GM18507 (cell line): ENCODE measurements at places on chromosomes 1 and 21.

GRCh38 chr1:178024504-178024903 lies 54.6 kb upstream of the SEC16B start:
- no peak for DNase-seq

GRCh38 chr1:38376577-38376976 lies 330.0 kb upstream of the POU3F1 start:
- no peak for DNase-seq

DNA sequence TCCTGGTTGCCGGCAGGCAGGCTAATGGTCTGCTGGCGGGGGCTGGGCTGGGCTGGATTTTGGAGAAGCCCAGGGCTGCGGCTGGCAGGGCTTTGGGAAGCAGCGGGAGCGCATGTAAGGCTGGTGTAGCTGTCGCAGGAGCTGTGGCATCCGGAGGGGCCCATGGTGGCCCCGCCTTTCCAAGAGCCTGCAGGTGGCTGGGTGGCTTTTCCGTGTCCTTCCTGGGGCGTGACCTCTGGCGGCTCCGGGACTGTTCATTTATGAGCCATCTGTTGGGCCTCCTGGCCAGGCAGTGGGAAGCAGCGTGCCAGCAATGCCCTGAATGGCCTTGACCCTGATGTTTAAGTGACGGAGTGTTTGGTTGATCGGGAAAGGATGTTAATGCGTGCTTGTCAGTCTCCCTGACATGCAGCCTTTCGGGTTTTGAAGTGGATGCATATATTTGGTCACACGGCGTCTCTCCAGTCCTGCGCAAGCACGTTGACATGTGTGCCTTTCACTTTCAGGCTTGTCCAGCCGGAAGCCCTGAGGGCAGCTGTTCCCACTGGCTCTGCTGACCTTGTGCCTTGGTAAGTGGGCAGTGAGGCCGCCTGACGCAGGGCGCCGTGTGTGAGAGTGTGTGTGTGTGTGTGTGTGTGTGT lies 38.5 kb downstream of the AGPAT3 start:
- DNase-seq = no peak

DNA sequence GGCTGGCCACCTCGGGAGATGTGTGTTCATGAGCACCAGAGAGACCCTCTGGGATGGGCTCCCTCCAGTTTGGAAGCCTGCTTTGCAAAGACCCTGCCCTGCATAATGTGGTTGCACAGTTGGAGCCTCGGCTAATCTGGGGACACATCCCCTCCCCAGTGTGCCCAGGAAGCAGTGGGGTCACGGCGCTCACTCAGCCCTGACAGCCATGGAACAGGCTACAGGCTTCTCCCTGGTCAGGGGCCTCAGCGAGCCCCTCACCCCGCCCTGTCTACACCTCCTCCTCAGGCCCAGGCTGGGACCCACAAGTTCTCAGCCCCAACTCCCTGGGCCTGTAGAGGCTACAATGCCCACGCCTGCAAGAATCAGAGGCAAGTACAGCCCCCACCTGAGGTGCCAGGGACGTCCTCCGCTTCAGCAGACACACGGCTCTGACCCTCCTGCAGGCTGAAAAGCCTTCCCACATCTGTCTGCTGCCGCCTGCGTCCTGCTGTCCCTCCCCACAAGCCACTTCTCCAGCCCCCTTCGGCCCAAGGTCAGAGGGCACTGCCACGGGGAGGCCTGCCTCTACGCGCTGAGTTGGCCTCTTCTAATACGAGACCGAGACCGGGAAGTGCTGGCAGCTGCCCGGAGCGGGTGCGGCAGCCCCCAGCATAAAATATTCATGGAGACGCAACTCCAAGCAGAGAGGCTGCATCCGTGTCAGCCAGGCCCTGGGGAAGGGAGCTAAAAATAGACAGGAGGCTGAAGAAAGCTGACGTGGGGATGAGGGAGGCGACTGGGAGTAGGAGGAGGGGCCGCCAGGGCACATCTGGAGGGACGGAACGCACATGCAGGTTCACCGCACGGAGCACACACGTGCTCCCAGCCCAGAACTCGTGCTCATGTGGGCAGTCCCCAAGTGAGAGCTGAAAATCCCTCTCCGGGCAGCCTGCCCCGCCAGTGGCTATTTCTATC lies 15.2 kb upstream of the GPR153 start:
- DNase-seq = no peak

- DNase-seq = no peak
Observed at GRCh38 chr1:113818578-113818977, 6.3 kb upstream of the RSBN1 start.

DNA sequence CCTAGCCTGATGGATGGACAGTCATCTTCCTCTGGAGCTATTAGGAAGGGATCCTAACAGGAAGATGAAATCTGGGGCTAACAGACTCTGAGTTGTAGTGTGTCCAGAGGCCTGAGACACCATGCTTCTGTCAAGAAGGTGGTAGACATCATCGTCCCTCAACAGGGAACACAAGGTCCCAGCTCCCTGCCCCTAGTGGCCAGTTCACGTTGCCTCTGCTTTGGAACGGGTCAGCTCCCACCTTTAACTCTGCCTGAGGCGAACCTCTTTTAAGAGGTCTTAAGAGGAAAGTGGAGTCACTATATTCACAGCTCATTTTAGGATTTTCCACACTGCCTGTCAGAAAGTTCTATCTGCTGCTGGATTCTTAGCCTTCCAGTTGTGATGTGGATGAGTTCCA lies 28.3 kb downstream of the LRRC71 start:
- no peak for DNase-seq

- DNase-seq = no peak
Observed at GRCh38 chr1:16727190-16728111, 12.9 kb upstream of the RNU1-4 start.

DNA sequence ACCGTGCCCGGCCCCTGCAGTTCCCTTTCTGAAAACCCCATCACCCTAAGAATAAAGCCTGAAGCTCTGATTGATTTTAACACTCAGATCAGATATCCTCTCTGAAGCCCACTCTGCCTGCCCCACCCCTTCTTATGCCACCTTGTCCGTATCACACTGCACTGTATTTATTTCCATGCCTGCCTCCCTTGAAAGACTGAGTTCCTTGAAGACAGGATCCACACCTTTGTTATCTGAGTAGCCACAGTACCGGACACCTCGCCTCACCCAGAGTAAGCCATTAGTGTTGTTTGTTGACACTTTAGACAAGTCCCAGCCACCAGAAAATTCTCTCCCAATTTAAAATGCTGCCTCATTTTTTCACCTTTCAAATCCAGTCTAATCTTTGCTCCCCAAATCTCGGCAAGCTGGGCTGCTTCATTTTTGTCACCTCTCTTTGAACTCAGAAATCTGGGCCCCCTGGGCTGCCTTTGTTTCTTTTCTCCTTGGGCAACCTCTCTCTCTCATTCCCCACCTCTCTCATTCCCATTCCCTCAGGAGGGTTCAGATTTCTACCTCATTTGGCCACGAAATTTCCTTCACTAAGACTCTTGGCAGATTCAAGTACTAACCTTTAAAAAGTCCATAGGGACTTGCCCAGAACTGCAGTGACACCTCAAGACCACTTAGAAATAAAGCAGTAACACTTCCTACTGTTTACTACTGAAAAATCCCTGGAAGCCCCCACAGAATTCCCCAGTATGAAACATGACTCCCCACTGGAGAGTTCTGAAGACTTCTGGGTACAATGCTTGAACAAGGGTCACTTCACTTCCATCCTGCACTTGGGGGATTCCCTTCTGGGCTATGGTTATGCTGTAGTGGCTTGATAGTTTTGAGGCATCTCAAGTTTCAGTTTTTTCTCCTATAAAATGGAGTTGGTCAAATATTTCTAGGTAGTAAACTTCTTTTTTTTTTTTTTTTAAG lies 8.7 kb upstream of the PPP1R15B start:
- no peak for DNase-seq

DNA sequence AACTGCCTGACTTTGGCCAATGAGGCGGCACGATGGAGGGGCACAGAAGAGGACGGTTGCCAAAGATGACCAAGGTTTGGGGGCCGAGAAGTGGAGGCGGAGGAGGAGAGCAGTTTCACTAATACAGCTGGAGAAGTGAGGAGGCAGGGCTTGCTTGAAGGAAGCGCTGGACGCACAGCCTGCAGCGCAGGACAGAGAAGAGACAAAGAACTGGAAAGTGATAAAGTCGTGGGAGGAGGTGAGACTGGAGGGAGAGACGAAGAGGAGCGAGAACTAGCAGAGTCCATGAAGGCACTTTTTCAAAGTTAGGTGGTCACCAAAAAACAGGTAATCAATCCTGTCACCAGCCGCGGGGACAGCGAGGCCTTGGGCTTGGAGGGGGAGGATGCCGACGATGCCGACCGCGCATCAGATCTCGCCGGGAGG lies 771 bp downstream of the PACC1 start:
- no peak for DNase-seq

GRCh38 chr1:187870552-187870951 lies 1041.8 kb downstream of the PLA2G4A start:
- no peak for DNase-seq

DNA sequence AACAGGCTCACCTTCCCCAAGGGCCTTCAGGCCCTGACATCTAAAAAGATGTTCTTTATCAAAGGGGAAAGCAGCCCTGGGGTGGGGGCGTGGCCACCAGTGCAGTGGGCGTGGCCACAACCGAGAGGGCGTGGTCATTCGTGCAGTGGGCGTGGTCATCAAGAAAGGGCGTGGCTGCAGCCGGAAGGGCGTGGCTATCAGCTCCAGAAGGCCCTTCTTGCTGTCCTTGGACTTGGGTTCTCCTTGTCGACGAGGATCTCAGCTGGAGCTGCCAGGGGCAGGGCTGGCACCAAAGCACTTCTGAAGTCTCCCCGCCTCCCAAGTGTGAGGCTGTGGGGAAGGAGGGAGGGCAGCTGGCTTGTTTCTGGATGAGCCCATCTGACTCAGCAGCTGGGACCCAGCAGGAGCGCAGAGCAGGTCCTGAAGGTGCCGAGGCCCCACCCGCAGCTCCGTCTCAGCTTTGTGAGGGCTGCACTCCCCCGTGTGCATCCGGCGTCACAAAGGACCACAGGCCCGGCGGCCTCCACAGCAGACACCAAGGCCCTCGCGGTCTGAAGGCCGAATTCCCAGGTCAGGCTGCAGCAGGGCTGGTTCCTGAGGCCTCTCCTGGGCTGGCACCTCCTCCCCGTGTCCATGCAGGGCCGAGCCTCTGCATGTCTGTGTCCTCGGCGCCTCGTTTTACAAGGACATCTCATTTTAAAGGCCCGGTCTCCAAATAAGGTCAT lies 12.8 kb downstream of the PDE9A start:
- DNase-seq = no peak

GRCh38 chr1:52836035-52836434 lies 6.5 kb upstream of the ZYG11A start:
- DNase-seq = no peak

GRCh38 chr1:194930132-194930531 lies 1678.1 kb downstream of the KCNT2 start:
- DNase-seq = no peak

DNA sequence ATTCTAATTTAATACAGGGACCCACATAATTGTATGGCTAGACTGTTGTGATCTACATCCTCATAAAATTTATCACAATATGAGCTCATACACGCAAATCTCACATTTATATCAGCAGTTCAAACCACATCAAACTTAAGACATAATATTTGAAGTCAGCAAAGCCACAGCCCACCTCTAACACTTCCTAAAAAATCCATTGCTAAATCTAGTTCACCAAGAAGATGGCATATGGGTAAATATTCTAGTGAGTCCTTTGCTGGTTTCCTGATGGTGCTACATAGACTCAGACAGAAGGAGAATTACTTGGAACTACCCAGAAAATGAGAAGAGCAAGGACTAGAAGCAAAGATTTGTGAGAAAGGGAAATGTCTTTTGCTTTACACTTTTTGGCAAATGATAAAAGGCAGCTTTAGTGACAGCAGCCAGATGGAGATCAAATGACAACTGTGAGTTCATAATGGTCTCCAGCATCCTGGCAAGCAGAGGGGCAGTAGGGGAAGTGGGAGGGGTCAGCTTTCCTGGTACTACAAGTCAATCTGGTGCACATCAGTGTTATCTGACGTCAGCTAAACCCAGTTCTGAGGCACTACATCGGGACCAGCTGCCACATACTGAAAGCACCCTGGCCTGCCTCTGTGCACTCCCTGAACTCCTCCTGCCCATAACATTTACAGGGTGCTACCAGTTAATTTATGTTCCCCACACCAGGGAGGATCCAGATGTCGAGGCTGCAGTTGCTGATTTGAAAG lies 10.6 kb upstream of the GADD45A start:
- no peak for DNase-seq

DNA sequence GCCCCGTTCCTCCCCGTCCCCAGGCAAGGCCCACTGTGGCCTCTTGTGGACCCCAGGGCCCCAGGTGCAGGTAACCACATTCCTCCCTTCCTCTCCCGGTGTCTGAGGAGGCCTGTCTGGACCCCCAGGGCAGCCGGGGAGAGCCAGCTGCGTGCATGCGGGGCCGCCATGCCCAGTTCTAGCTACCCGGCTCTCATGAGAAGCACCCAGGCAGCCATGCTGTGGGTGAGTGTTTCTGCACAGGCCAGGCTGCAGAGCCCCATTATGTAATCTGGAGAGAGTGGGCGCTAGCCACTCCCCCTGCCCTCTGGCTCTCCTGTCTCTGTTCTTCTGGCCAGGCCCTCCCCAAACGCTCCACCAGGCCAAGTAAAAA lies 18.4 kb upstream of the PLEKHG5 start:
- DNase-seq = no peak

DNA sequence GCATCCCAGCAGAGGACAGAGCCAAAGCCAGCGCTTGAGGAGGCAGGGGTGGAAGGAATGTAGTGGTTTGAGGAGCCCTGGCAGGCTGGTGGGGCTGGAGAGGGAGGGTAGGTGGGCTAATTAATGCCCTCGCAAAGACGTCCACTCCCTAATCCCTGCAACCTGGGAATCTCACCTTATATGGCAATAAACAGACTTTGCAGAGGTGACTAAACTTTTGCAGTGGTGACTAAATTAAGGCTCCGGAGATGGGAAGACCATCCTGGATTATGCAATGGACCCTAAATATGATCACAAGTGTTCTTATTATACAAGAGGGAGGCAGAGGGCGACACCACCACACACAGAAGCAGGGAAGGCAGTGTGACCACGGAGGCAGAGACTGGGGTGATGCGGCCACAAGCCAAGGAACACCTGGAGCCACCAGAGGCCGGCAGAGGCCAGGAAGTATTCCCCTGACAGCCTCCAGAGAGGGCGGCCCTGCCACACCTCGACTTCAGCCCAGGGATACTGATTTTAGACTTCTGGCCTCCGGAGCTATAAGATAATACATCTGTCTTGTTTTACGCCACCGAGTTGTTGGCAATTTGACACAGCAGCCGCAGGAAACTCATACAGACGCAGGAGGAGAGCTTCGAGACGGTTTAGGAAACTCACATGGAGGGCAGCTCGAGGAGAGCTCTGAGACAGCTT lies 23.1 kb upstream of the NPPB start:
- DNase-seq = no peak

GRCh38 chr1:9776685-9777084 lies 47.1 kb downstream of the CLSTN1 start:
- DNase-seq = no peak
